ENCODE measurements at places on chromosomes 3 and 15.

GRCh38 chr3:135447483-135447882, 518.0 kb upstream of the PPP2R3A start:
- DNase-seq, result no peak

DNA sequence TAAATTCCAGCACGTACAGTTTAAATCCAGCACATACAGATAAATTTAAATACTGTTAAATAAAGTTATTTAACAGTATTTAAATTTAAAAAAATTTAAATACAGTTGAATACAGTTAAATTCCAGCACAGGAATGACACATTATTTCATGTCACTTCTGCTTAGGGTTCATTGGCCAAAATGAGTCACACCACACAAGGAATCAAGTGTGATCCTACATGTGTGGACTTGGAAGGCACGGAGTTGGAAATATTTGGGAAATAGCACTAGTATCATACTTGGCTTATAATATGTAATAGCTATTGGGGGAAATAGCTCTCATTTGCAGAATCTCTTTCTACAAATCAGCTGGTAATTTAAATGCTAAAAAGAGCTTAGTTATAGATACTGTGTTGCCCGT, 10.6 kb downstream of the RAB7A start:
- DNase-seq, result no peak

DNA sequence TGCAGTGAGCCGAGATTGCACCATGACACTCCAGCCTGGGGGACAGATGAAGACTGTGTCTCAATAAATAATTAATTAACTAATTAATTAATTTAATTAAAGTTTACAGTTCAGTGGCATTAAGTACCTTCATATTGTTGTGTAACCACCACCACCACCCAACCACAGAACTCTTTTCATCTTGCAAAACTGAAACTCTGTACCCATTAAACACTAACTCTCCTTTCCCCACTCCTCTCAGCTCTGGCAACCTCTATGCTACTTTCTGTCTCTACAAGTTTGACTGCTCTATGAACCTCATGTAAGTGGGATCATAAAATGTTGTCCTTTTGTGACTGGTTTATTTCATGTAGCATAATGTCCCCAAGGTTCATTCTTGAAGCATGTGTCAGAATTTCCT, 259.3 kb upstream of the MDFIC2 start:
- DNase-seq, result no peak

DNA sequence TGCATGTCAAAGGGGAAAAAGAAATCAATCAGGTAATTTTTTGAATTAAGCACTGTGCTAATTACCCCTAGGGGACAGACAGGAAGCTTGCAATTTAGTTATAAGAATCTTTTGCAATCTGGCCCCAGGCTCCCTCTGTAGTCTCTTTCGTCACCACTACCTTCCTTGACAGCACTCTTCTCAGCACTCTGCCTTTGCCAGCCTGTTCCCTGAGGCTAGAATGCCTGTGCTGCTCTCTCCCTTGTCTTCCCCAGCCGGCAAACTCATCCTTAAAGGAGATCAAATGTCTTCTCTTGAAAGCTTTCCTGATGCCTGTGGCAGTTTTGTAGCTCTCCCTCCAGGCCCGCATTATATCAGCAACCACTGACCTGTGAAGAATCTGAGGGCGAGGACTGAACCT, 32.4 kb upstream of the PRTG start:
- no peak for DNase-seq

DNA sequence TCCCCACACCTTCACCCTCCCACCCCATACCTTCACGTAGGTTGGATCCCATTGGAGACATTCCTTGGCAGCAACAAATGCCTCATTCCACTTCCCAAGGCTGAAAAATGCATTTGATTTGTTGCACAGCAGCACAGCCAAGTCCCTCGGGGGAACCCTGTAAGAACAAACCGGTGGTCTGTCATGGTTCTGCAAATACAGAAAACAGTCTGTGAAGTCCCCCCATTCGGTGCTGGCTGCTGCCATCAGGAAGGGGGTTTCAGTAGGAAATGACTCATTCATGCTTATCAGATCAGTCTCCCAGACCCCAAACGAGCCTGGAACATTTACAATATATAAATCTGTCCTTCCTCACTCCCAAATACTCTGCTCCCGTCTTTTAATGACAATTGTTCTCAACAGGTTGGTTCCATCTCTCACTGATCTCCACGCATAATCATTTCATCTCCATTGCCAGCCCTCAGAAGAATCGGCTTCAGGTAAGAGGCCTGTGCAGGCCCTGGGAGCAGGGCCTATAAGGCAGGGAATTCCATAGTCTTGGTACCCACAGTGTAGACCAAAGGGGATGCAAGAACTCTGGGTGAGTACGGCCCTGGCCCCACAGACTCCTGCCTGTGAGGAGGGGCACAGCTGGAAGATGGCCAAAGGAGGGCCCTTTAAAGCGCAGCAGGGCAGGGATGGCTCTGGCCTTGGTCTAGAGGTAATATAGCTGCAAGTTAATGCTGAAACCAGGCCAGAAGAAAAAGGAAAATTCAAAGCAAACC, 41.6 kb downstream of the TRANK1 start:
- no peak for DNase-seq

DNA sequence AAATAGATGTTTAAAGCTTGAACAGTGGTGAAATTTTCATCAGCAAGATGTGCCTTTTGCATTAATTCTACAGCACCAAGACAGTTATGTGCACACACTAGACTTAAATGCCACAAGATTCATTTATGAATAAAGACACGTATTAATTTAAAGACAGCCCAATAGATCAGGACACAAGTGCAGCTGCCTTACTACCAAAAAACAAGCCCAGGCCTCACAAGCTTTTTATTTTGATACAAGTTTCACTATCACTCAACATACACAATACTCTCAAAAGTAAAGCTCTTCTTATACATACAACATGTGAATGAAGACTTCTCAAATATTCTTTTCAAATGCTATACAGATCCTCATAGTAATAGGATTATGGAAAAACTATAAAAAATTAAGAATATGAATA, 2.4 kb downstream of the ACAP2 start:
- no peak for DNase-seq

- DNase-seq, result peak; percentile 88
Measured at GRCh38 chr3:46695177-46695961, 1.9 kb upstream of the ALS2CL start.
